ENCODE measurements at places on chromosomes 13 and 19. TPM values are rescaled to one million over a fixed set of nuclear protein-coding genes. Genes with fewer than 3 reads are reported as not detected.

The ADGRE2 gene
- polyA plus RNA-seq, result 2.2 TPM

The ZNF837 gene
- polyA plus RNA-seq, result 1.6 TPM

The SMG9 gene
- 29.6 TPM for polyA plus RNA-seq

The VMAC gene
- 6.5 TPM for polyA plus RNA-seq

The SIAH3 gene
- polyA plus RNA-seq, result not detected

The GSX1 gene
- not detected for polyA plus RNA-seq

The ZNF790 gene
- 4.1 TPM for polyA plus RNA-seq

The ZNF208 gene
- 1.0 TPM for polyA plus RNA-seq

The PGLYRP1 gene
- polyA plus RNA-seq, result 0.18 TPM

The ZNF135 gene
- polyA plus RNA-seq, result 9.0 TPM

The IFNL1 gene
- not detected for polyA plus RNA-seq

The ATP4A gene
- not detected for polyA plus RNA-seq

The GNG7 gene
- 13.9 TPM for polyA plus RNA-seq

The APOC1 gene
- 26.9 TPM for polyA plus RNA-seq

The RNF225 gene
- polyA plus RNA-seq, result 0.11 TPM

The ZNF234 gene
- polyA plus RNA-seq, result 4.3 TPM

All from urinary bladder (tissue), 4 donors.